ENCODE measurements at places on chromosomes 7 and 10.

- no peak for DNase-seq
These were observed 266.4 kb upstream of the TCERG1L start for GRCh38 chr10:131577786-131578471.

GRCh38 chr7:66296557-66296956, 91.4 kb downstream of the TPST1 start:
- DNase-seq = no peak

- DNase-seq = no peak
These were observed 33.6 kb upstream of the HDAC9 start for GRCh38 chr7:18461785-18462467.

GRCh38 chr7:70856901-70857630, 274.9 kb upstream of the GALNT17 start:
- DNase-seq = peak; percentile 87

DNA sequence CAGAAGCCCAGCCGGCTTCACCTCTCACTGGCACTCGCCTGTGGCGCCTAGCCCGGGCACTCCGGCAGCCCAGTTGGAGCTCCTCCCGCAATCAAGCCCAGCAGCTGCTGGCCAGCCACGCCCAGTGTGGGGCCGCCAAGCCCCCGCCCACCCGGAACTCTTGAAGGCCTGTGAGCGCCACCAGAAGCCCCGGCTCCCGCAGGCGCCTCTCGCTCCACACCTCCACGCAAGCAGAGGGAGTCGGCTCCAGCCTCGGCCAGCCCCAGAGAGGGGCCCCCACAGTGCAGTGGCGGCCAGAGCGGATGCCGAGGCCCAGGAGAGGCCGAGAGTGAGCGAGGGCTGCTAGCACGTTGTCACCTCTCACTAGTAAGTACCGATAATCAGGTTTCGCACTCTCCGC, 240.7 kb downstream of the TFEC start:
- DNase-seq = no peak

DNA sequence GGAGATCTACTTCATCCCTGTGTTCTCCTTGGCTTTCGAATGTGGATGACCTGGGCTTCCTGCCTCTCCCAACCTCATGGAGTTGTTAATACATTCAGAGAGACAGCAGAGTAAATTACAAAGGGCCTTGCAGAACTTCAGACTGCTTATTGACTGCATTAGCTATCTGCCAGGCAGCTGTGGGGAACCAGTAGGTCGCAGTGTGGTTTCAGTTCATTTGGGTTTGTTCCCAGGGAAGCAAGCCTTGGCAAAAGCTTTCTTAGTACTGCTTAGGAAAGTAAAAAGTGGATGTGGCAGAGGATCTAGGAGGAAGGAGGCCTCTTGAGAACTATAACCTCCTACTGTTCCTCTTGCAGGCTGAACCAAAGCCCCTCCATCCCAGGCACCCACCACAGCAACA, 9.2 kb downstream of the NPFFR1 start:
- peak; percentile 43 for DNase-seq

- DNase-seq = peak; percentile 22
These were observed 634 bp upstream of the HOXA7 start for GRCh38 chr7:27156916-27157701.

- DNase-seq = no peak
These were observed 64.7 kb downstream of the CREB3L2 start for GRCh38 chr7:137937202-137937560.

DNA sequence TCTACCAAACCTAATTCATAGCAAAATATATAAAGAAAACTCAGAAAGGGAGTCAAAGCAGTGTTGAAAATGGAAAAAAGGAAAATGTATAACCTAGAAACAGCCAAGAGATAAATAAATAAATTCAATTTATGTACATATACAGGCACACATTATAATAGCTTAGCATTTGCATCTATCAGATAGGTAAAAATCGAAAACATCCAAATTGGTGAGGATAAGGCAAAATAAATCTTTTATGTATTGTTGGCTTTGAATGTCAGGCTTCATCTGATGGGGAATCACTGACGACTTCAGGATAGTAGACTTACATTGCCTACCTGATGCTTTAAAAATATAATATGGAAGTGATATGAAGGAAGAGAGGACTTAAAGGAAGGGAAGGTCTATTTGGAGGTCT, 20.6 kb upstream of the CHRM2 start:
- DNase-seq = no peak

DNA sequence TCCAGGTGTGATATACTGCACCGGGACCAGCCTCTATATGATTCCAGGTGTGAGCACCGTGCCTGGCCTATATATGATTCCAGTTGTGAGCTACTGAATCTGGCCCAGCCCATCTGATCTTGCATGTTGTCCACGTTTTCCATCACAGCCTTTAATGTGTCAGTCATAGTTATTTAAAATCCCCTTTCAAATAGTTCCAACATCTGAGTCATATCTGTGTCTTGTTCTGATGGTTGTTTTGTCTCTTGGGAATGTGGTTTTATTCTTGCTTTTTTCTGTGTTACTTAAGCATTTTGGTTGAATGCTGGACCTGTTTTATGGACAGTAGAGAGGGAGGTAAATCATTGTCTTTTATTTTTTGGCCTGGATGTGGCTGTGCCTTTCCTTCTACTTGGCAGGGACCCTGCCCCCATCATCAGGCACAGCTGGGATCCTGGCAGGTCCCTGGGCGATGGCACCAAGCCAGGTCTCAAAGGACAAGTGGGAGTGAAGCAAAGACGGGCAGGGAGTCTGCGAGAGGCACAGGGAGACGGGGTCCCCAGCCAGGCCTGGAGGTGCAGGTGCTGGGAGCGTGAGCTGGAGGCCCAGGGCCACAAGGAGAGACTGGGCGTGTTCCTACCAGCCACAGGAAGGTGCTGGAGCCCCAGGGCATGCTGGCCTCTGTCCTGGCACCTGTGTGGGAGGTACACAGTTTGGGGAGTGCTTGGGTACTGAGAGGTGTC, 94.7 kb downstream of the DYNC2I1 start:
- no peak for DNase-seq

- no peak for DNase-seq
These were observed 479.6 kb upstream of the POM121L12 start for GRCh38 chr7:52555805-52556204.

GRCh38 chr7:40977533-40977932, 725.4 kb downstream of the INHBA start:
- DNase-seq = no peak

GRCh38 chr7:113392841-113393540, 274.6 kb upstream of the SMIM30 start:
- DNase-seq = no peak

GRCh38 chr7:76047305-76047810, 442 bp downstream of the STYXL1 start:
- DNase-seq = no peak

DNA sequence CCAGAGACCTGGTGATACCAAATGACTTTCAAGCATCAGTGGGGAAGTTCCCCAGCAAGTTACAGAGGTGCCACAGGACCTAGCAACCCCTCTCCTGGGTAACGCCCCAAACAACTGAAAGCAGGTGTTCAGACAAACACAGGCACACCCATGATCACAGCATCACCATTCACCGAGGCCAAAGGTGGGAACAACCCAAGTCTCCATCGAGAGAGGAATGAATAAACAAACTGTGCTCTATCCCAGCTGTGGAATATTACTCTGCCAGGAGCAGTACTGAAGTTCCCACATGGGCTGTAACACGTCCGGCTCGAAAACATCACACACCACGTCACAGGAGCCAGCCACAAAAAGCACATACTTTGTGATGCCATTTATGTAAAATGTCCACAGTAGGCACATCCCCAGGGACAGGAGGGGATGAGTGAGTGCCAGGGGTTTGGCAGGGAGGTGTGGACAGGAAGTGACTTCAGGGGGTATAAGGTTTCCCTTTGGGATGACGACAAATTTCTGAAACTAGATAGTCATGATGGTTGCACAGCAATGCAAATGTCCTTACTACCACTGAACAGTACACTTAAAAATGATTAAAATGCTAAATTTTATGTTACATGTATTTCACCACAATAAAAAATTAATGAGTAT, 222.8 kb downstream of the TNS3 start:
- no peak for DNase-seq

DNA sequence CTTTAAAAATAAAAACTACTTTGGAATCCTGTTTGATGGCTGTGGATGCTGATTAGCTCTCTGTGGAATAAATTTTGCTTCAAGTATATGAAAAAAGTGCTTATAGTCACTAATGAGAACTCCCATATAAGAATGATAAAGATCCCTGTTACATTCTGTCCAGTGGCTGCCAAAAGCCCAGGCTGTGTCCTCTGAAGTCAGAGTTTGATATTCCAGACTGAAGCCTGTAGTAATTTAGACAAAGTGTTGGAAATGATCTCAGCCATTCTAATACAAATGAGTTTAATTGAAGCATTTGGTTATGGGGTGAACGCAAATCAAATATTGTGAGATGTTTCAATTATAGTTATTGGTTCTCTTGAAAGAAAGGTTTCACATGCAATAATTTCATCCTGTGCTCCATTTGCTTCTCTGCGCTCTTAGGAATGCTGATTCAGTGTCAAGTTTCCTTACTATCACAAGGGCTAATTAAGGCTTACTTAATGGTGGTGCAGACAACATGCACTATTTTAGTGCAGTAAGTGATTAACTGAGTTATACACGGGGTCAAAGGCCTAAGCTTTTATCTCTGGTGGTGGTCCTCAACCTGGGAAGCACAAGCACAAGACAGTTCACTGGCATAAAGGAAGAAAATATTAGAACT, 867.6 kb downstream of the SORCS1 start:
- DNase-seq = no peak

Data from right hindlimb (tissue), 1 donor.